ENCODE measurements at places on chromosomes 7 and 10.

DNA sequence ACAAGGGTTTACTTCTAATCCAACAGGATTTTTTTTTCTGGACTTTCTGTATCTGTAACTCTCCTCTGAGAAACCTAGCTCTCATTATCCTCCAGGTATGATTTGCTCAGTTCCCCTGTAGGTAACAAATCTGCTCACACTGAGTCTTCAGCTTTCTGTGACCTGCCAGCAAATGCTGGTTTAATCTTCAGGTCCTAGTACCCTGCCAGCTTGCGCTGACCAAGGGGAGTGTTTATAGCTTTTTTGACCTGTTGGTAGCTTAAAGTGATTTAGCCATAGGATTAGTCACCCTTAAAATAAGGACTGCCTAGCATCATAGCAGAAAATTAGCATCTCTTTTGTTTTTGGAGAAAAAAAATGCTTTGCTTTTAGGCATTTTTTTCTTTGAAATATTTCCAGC lies 22.4 kb downstream of the SND1 start:
- no peak for DNase-seq

DNA sequence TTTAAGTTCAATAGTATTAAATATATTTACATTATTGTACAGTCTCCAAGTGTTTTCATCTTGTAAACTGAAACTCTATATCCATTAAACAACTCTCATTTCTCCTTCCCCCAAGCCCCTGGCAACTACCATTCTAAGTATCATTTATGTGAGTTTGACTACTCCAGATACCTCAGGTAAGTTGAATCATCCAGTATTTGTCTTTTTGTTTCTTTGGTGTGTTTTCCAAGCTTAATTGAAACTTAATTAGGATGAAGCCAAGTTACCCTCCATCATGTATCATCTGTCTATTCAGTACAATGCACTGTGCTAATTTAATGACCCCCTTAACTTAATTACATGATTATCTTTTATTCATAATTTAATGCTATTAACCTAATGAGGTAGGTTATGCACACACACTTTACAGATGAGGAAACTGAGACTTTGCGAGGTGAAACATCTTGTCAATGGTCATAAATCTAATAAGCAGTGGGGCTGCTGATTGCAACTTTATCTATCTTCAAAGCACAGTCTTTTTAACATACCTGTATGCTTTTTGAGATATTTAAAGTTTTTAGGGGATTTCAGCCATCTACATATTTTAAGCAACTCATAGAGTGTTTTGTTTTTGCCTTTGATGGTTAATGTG lies 663 bp downstream of the MACC1 start:
- no peak for DNase-seq

- DNase-seq: no peak
These were observed 42.8 kb upstream of the NUB1 start for GRCh38 chr7:151298765-151299164.

- no peak for DNase-seq
These were observed 25.5 kb downstream of the C10orf105 start for GRCh38 chr10:71694039-71694501.

- DNase-seq: no peak
These were observed 210.5 kb upstream of the YAE1 start for GRCh38 chr7:39355664-39356063.

GRCh38 chr7:33601884-33602283 lies 303.5 kb upstream of the BMPER start:
- no peak for DNase-seq

DNA sequence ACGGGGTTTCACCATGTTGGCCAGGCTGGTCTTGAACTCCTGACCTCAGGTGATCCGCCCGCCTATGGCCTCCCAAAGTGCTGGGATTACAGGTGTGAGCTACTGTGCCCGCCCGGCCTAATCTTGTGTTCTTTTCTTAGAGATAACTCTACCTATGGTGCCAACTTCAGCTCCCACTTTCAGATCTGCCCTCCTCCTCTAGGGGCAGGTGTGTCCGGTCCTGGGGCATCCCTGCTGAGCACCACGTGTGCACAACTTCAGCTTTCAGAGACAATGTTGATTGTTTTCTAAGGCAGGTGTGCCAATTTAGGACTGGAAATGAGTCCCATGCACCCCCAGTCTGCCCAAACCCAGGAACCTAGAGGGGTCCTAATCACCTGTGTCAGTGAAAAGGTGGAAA lies 18.5 kb upstream of the FXYD4 start:
- DNase-seq: no peak

- DNase-seq: no peak
These were observed 841.1 kb upstream of the SORCS1 start for GRCh38 chr10:108005627-108006026.

DNA sequence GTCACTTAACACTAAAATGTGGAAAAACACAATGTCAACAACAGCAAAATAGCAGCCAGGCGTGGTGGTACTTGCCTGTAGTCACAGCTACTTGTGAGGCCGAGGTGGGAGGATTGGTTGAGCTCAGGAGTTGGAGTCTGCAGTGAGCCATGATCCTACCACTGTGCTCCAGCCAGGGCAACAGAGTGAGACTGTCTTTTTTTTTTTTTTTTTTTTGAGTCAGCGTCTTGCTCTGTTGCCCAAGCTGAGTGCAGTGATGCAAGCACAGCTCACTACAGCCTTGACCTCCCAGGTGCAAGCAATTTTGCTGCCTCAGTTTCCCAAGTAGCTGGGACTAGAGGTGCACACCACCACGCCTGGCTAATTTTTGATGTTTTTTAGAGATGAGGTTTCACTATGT lies 6.1 kb downstream of the KCTD7 start:
- DNase-seq: no peak

DNA sequence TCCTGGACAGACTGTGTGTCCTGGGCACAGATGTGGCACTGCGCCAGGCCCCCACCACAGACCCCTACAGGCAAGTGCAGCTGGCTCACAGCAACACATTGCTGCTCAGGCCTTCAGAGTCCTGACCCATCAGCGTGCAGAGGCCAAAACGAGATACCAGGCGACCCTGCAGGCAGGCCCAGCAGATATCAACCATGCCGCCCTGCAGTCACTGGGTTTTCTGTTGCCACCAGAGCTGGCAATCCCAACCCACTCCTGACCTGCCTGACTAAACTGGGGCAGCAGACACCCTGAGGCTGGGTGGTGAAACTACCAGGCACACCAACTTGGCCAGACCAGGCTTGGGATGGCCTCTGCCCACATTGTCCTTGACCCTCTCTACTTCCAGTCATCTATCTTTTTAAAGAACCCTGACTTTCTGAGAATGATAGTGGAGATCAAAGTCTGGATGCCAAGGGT lies 20.3 kb downstream of the ZCCHC24 start:
- DNase-seq: no peak

- DNase-seq: no peak
These were observed 152.7 kb upstream of the FRMD4A start for GRCh38 chr10:14483417-14483816.

All from activated naive CD4-positive, alpha-beta T cell treated with anti-CD3 and anti-CD28 coated beads for 36 hours (primary cell).